ENCODE measurements at places on chromosomes 4 and X.

DNA sequence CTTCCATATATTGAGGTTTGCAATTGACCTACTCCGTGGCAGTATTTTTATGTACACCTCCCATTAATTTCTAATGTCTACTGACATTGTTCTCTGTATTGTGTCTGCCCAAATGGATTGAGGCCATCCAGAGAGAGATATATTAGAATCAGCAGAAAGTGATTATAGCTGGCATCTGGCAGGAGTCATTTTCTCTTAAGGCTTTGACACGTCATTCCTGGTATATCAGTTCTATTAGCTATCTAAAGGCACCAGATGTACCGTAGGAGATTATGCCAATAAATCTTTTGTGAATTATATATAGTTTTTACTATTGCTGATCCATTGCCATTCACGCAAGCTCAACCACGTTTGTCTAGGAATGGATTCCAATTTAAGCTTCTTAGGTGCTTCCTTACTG lies 1026.4 kb upstream of the IGFBP7 start:
- no peak for DNase-seq

- no peak for DNase-seq
These were observed 1.0 kb upstream of the IGBP1 start for GRCh38 chrX:70132224-70132623.

DNA sequence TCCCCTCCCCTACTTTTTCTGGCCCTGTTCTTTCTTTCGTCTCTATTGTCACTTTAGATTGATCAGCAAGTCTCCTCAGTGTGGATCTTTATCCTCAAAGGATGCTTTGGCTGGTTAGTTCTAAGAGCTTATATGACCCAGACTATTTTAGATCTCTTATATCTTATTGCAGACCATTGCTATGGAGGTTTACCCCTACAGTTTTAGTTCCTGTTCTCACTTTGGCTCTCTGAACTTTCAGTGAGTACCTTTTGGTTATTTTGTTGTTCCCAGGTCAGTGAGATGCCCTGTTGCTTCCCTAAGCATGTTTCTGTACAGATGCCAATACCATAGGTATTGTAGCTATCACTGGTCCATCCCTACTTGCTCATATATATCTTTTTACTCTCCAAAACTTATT lies 24.0 kb upstream of the MED14 start:
- DNase-seq, result no peak

GRCh38 chrX:17566740-17567139 lies 170.6 kb upstream of the SCML1 start:
- DNase-seq, result no peak

GRCh38 chr4:107619731-107620130 lies 100.3 kb downstream of the PAPSS1 start:
- no peak for DNase-seq

DNA sequence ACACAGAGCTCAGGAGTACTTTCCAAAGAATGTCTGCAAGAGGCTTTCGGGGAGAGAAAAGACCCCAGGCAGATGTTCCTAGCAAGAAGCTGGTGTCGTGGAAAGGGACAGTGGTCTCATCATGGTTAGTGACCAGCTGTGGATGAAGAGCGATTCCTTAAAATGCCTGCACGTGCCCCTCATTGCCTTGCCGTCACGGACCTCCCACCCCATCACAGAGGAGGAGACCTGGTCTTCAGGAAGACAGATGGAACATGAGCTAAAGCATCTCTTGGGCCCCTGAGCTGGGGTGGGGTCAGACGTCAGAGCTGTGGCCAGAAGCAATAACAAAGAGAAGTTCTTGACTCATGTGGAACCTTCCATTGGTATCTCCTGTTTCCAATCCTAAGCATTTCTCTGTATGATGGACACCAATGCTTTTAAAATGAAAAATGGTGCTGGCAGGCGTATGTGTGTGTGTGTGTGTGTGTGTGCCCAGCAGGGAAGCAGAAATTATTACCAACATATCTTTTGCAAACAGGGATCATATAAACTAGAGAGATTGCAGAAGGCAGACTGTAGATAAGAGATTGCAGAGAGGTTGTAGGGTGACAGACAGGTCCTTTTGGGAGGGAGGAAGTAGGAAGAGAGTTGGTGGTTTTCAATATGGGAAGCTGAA lies 25.2 kb upstream of the ASMTL start:
- DNase-seq, result no peak

DNA sequence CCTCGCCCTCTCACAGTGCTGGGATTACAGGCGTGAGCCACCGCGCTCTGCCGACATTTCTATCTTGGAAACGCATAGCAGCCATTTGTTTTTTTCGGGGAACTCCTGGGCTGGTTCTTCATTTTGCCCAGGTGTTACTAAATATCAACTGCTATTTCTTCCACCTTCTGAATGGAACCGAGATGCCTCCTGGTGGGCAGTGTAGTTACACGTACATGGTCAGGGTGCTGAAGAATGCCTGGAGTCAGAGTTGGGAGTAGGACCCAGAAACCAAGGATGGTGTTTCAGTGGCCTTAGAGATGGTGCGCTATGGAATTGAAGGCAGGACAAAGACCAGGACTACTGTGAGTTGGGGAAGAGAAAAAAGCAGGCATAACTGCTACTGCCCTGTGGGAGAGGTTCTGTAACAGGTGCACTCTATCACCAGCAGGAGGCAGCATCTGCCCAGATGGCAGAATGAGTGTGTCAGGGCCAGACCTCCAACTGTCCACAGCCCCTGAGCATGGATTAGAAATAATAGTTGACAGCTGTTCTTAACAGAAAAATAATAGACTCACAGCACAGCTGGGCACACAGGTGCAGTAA lies 81.7 kb downstream of the ZC4H2 start:
- no peak for DNase-seq

DNA sequence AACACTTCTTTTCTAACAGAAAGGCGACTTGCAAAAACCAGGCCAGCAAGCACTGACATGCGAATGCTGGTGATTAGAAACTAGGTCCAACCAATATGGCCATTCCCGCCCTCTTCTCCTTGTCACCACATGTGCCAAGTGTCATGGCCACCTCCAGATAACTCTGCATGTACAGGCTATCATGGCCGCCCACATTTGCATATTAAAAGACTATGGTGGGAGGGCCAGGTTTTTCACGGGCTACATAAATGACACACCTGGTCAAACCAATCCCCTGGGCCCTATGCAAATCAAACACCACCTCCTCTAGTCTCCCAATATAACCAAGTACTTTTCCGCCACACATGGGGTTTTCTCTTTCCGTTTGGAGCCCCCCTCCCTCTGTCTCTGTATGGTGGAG lies 40.1 kb downstream of the NUDT11 start:
- DNase-seq, result no peak

DNA sequence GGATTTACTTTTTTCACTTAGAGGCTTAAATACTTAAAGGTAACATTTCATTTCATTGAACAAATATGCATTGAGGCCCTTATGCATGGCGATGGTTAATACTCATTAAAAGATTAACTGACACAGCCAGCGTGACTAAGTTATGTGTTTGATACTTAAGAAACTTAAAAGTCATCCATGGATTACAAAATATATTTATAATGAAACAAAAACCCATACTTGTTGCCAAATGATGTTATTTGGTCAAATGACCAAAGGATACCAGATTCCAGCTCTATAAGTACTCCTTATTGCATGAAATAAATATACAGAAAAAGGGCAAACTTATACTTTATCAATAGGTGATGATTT lies 26.7 kb downstream of the ZNF330 start:
- DNase-seq, result no peak

DNA sequence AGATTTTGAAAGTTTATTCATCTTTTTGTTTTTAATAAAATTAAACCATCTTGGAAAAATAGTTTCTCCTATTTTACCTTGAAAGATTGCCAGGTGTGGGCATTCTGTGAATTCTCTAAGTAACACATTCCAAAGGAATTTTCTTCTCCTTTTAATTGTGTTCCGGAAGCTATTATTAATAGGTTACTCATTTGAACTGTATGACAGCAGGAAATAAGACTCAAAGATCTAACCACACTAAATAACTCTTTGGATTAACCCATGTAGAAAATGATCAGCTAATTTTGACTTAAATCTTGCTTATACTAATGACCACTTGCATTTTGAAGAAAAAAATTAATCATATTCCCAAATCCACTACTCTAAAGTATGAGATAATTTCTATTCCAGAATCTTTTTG lies 17.6 kb upstream of the CCNI start:
- DNase-seq, result no peak

DNA sequence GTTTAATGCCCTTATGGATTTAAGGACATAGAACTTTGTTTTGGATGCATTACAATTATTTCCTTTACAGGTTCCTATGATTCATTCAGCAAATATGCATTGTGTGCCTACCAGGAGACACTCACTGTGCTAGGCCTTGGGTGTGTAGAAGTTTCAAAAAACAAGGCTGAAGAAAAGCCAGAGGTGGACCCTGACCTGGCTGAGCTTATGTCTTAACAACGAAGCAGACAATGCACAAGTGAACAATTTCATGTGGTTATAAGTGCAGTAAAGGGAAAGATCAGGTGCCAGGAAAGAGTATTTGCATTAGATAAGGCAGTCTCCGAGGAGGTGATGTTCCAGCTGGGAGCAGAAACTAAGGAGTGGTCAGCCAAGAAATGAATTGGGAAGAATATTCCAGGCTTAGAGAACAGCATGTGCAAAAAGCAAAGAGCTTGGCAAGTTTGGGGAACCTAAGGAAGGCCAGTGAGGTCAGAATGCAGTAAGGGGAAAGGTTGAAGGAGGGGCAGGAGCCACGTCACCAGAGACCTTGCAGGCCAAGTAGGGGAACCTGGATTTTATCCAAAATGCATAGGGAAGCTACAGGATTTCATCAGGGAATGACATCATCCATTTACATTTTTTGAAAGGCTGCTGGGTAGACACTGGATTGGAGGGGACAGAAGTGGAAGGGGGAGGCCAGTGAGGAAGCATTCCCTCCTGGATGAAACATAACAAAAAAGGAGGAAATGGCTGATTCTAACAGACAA lies 193.6 kb downstream of the SOWAHB start:
- DNase-seq, result no peak

GRCh38 chr4:14152834-14153519 lies 525.5 kb upstream of the BOD1L1 start:
- no peak for DNase-seq

GRCh38 chr4:73603854-73604584 lies 16.2 kb downstream of the RASSF6 start:
- no peak for DNase-seq

Data from hypothalamus (tissue), 51 donors.